Glutamatergic neuron (in vitro differentiated cells): ENCODE measurements at places on chromosomes 13 and 19.
A peak's percentile ranks its signal among the peaks of the same experiment; 100 is the strongest.

DNA sequence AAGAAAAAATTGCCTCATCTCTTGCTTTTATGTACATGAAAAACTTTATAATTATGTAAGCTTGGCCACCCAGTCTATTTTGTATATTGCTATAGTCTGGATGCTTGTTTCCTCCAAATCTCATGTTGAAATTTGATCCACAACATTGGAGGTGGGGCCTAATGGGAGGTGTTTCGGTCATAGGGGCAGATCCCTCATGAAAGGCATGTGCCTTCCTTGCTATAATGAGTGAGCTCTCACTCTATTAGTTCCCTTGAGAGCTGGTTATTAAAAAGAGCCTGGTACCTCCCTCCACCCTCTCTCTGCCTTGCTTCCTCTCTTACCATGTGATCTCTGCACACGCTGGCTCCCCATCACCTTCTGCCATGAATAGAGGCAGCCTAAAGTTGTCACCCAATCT lies 1005.1 kb downstream of the PCDH9 start:
- peak overlapping the region; percentile 2 for H3K4me3 ChIP-seq
- peak; percentile 14 for DNase-seq
- H3K36me3 ChIP-seq = no peaks in the 10 kb centered on the region
- H3K4me1 ChIP-seq = peaks cover 24% of the 10 kb centered on the region
- H3K27ac ChIP-seq = peak overlapping the region; percentile 7

DNA sequence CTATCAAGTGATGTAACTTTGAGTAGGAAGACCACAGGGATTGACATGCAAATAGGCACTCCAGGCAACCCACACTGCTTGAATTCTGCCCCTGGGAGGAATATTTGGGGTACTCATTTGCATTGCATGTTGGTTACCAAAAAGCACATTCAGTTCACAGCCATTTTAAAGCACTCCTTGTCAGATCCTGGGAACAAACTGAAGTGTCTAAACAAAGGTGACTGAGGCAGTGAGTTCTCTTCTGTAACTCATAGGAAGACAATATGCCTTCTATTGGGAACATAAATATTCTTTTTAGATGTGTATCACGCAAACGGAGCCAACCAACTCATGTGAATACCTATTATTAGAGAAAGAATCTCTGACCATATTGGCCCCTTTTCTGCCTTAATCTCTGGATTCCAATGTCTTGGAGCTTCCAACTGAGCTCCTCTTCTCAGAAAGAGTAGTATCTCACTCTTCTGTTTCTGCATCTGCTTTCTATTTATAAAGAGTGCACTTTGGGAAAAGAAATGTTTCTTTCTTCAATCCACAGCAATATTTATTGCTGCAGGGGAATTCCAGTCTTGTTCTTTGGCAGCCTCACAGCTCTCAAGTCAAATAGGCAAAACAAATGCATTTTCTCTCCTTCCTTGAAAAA lies 125.7 kb upstream of the NBEA start:
- H3K36me3 ChIP-seq = peaks cover 12% of the 10 kb centered on the region
- no peak overlapping the region for H3K4me3 ChIP-seq
- DNase-seq = no peak
- no peaks in the 10 kb centered on the region for H3K4me1 ChIP-seq
- H3K27ac ChIP-seq = no peak overlapping the region

DNA sequence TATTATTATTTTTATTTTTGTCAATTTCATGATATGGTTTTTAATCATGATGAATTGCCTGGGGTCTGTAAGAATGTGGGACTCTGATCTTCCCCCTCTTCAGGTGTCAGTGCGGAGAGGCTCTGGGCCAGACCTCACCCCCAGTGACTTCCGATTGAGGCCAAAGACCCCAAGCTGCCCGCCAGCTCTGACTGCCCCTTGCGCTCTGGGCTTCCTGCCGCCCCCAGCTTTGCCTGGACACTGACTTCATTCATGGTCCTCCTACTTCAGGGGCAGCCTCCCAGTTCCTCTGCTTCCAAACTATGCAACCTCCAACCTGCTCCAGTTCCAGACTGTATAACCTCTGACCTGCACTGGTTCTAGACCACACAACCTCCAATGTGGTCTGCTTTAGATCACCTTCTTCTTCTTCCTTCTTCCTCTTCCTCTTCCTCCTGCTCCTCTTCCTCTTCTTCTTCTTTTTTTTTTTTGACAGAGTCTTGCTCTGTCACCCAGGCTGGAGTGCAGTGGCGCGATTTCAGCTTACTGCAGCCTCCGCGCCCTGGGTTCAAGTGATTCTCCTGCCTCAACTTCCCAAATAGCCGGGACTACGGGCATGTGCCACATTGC lies 6.7 kb upstream of the PPP5C start:
- H3K27ac ChIP-seq = no peak overlapping the region
- no peak for DNase-seq

DNA sequence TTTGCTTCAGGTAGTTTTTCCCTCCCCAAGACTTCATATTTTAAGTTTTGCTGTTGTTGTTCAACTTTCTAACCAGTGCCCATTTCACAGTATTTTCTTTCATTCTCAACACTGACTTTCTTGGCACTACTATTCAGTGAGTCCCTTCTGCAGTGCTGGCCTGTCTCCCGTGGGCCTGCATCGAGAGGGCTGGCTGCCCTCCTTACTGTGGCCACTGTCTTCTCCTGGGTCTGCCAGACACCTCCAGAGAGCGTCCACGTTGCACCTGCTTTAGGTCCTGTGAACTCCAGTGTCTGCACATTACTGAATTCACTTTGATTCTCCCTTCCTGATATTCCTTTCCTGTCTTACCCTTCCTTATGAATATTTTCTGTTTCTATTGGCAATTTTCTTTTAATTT lies 27.3 kb downstream of the COL4A1 start:
- peaks cover 5% of the 10 kb centered on the region for H3K36me3 ChIP-seq
- no peak overlapping the region for H3K27ac ChIP-seq
- H3K27me3 ChIP-seq = peaks cover 2% of the 10 kb centered on the region
- DNase-seq = no peak
- no peak overlapping the region for H3K4me3 ChIP-seq

GRCh38 chr19:53647350-53647749 lies 15.6 kb downstream of the DPRX start:
- H3K27ac ChIP-seq = no peak overlapping the region
- H3K4me1 ChIP-seq = no peaks in the 10 kb centered on the region
- no peak overlapping the region for H3K4me3 ChIP-seq

DNA sequence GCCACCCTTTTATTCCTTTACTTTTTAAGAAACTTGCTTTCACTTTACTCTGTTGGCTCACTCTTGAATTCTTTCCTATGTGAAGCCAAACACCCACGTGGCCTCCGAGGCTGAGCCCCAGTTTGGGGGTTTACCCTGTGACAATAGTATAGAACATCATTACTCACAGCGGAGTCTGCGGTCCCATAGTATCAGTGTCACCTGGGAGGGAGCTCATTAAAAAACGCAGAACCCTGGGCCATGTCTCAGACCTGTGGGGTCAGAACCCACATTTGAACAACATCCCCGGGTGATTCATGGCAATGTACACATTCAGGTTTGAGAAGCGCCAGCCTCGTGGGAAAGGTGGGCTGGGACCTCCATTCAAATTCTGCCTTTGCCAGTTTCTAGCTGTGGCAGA lies 36.0 kb upstream of the UBL3 start:
- no peaks in the 10 kb centered on the region for H3K36me3 ChIP-seq
- no peak overlapping the region for H3K27ac ChIP-seq

- peaks cover 10% of the 10 kb centered on the region for H3K27me3 ChIP-seq
- peaks cover 45% of the 10 kb centered on the region for H3K4me1 ChIP-seq
- H3K4me3 ChIP-seq = peak overlapping the region; percentile 14
- DNase-seq = no peak
- peak overlapping the region; percentile 50 for H3K27ac ChIP-seq
- peaks cover 9% of the 10 kb centered on the region for H3K36me3 ChIP-seq
Observed at GRCh38 chr13:23468811-23469210, 35.3 kb upstream of the SACS start.

- DNase-seq = peak; percentile 24
- no peaks in the 10 kb centered on the region for H3K4me1 ChIP-seq
- no peak overlapping the region for H3K4me3 ChIP-seq
- H3K27me3 ChIP-seq = peaks cover 5% of the 10 kb centered on the region
Observed at GRCh38 chr19:13339869-13340268, 166.4 kb downstream of the CACNA1A start.
